Neural progenitor cell (in vitro differentiated cells): ENCODE measurements at places on chromosomes 11 and 22. TPM values are rescaled to one million over a fixed set of nuclear protein-coding genes. Genes with fewer than 3 reads are reported as not detected.
A peak's percentile ranks its signal among the peaks of the same experiment; 100 is the strongest.

The AAMDC gene
- 16.4 and 25.2 TPM in 2 replicates for total RNA-seq

The CARD16 gene
- total RNA-seq: not detected in 2 replicates

DNA sequence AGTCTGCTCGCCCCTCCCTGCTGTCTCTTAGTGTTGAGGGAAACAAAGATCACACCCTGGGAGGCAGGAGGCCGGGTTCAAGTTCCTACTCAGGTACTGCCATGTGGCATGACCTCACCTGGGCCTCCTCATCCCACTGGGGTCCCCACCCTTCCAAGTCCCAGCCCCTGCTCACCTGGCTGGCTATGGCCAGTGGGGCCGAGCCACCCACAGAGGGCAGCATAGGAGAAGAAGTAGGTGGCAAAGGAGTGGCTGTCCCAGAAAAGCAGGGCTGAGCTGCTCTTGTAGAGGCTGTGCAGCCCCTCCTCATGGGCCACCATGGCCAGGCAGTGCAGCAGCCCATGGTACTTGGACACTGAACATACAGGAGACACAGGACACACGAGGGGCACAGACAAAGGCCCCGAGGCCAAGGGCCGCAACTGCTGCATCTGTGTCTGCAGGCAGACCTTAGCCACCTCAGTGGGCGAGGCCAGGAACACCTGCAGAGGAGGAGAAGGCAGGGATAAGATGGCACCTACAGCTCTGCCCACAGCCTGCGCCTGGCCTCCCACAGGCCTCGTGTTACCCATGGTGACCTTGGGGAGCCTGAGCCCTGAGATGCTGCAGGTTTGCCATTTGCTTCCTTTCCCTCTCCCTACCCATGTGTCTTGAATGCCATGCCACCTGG lies 50.6 kb upstream of the MPEG1 start:
- H3K36me3 ChIP-seq: no peaks in the 10 kb centered on the region
- H3K4me3 ChIP-seq: no peak overlapping the region
- DNase-seq: peak; percentile 55
- H3K4me1 ChIP-seq: no peaks in the 10 kb centered on the region
- H3K27ac ChIP-seq: no peak overlapping the region
- no peaks in the 10 kb centered on the region for H3K27me3 ChIP-seq

DNA sequence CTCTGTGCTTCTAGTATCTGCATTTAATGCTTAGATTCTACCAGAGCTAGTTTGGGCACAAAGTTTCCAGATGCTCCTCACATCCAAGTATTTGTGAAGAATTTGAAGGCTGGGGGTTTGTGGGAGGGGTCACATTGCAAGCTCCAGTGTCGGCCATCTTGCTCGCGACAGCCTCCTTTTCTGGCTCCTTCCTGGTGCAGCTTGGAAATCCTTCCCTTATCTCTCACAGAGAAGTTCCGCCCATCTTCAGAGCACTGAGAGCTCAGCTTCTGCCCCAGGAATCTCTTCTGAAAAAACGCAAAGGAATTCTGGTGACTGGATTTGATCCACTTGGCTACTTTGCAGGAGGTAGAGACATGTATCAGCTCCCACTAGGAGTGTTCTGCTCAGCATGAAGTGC lies 497.5 kb downstream of the TBC1D22A start:
- H3K36me3 ChIP-seq: no peaks in the 10 kb centered on the region
- DNase-seq: no peak
- no peaks in the 10 kb centered on the region for H3K4me1 ChIP-seq
- no peak overlapping the region for H3K27ac ChIP-seq
- no peaks in the 10 kb centered on the region for H3K27me3 ChIP-seq
- no peak overlapping the region for H3K4me3 ChIP-seq

DNA sequence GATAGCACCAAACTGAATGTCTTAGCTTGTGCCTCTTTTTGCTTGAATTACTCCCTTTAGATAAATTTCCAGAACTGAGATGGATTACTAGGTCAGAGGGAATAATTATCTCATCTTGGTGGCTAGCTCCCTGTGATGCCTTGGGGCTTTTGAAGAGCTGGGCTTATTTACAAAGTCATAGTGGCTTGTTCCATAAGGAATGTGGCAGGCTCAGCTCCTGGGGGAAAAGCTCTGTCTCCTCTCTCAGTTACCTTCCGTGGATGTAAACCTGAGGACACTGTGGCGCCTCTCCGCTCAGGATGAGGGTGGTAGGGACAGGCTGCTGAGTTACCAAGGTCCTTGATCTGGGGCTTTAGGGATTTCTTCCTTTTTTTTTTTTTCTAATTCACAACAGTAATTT lies 121.7 kb downstream of the PARVA start:
- DNase-seq: no peak
- H3K36me3 ChIP-seq: no peaks in the 10 kb centered on the region
- H3K27ac ChIP-seq: no peak overlapping the region
- H3K4me1 ChIP-seq: peaks cover 15% of the 10 kb centered on the region
- no peak overlapping the region for H3K4me3 ChIP-seq

DNA sequence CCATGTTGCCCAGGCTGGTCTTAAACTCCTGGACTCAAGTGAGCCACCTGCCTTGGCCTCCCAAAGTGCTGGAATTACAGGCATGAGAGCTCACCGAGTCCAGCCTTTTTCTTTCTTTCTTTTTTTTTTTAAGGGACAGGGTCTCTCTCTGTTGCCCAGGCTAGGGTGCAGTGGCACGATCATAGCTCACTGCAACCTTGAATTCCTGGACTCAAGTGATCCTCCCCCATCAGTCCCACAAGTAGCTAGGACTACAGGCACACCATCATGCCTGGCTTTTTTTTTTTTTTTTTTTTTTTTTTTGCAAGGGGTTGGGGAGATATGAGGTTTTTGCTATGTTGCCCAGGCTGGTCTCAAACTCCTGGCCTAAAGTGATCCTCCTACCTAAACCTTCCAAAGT lies 78.5 kb downstream of the MRTFA start:
- no peaks in the 10 kb centered on the region for H3K27me3 ChIP-seq
- H3K27ac ChIP-seq: no peak overlapping the region
- no peak overlapping the region for H3K4me3 ChIP-seq
- H3K4me1 ChIP-seq: peaks cover 11% of the 10 kb centered on the region
- H3K36me3 ChIP-seq: no peaks in the 10 kb centered on the region
- no peak for DNase-seq

The NPTXR gene
- total RNA-seq: 0.99 and 2.5 TPM in 2 replicates

The EXPH5 gene
- 0.84 and 1.4 TPM in 2 replicates for total RNA-seq

- no peak overlapping the region for H3K4me3 ChIP-seq
- H3K36me3 ChIP-seq: peaks cover 2% of the 10 kb centered on the region
- H3K4me1 ChIP-seq: peaks cover 62% of the 10 kb centered on the region
- no peaks in the 10 kb centered on the region for H3K27me3 ChIP-seq
- DNase-seq: peak; percentile 41
- peak overlapping the region; percentile 90 for H3K27ac ChIP-seq
Observed at GRCh38 chr11:47466701-47467250, 17.8 kb upstream of the RAPSN start.

GRCh38 chr11:133968300-133968699 lies 11.5 kb upstream of the IGSF9B start:
- H3K27me3 ChIP-seq: peaks cover 43% of the 10 kb centered on the region
- no peak overlapping the region for H3K4me3 ChIP-seq
- peaks cover 10% of the 10 kb centered on the region for H3K4me1 ChIP-seq
- no peaks in the 10 kb centered on the region for H3K36me3 ChIP-seq
- peak; percentile 84 for DNase-seq

GRCh38 chr22:47627556-47628253 lies 865.3 kb downstream of the TBC1D22A start:
- DNase-seq: no peak
- H3K36me3 ChIP-seq: no peaks in the 10 kb centered on the region
- H3K27ac ChIP-seq: no peak overlapping the region
- H3K4me3 ChIP-seq: no peak overlapping the region

The PRR5L gene
- 14.7 and 23.4 TPM in 2 replicates for total RNA-seq

DNA sequence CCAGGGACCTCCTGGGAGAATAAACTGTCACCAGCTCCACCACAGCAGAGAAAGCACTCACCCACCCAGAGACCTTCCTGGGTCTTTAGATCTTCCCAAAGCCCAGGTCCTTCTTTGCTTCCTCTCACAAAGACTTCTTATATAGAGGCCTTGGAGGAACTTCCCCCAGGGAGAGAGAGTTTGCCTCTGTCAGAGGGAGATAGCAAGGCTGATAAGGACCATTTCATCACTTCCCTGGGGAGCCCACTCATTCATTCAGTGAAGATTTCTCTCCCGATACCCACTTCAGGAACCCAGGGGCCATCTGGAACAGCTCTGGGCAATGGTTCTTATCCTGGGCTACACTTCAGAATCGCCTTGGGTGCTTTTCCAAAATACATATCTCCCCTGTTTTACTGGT lies at the start of gene PRG2:
PRG2 (minus strand) TSS at position 116 of the 400 bp plus-strand sequence. CDS start 706 bp downstream, outside the sequence.
- DNase-seq: no peak
- no peaks in the 10 kb centered on the region for H3K36me3 ChIP-seq
- no peak within 1 kb of the TSS for H3K4me3 ChIP-seq
- H3K27ac ChIP-seq: no peak within 1 kb of the TSS
- H3K27me3 ChIP-seq: peaks cover 29% of the 10 kb centered on the region

The B3GAT3 gene
- 21.2 and 44.0 TPM in 2 replicates for total RNA-seq

DNA sequence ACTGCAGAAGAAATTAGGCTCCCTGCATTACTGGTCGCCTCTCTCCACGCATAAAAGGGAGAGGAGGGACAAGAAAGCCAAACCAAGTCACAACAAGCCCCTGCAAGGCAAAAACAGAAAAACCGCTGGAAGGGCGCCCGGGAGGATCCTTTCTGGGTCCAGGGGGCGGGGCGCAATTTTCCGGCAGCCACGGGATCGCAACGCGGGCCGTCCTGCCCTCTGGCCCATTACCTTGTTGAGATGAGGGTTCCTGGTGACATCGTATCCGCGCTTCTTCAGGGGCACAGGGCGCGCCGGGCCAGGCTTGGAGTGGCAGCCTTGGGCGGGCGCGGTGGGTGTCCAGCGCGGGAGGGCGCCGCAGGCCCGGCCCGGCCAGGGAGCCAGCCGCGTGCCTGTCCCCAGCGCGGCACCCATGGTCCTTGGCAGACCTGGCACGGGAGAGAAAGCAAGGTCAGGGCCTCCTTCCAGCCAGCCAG lies 847 bp downstream of the ME3 start:
- peaks cover 4% of the 10 kb centered on the region for H3K36me3 ChIP-seq
- H3K27me3 ChIP-seq: peaks cover 7% of the 10 kb centered on the region
- H3K4me1 ChIP-seq: peaks cover 55% of the 10 kb centered on the region
- H3K27ac ChIP-seq: no peak overlapping the region
- peak; percentile 47 for DNase-seq

The MPEG1 gene
- total RNA-seq: not detected in 2 replicates

- peak; percentile 81 for DNase-seq
- H3K4me1 ChIP-seq: peaks cover 51% of the 10 kb centered on the region
- H3K27ac ChIP-seq: no peak overlapping the region
Observed at GRCh38 chr11:20337526-20338154, 25.9 kb upstream of the HTATIP2 start.

- peaks cover 34% of the 10 kb centered on the region for H3K4me1 ChIP-seq
- H3K27ac ChIP-seq: no peak overlapping the region
- no peak overlapping the region for H3K4me3 ChIP-seq
- no peaks in the 10 kb centered on the region for H3K36me3 ChIP-seq
Observed at GRCh38 chr11:44002191-44003093, 45.3 kb upstream of the ACCSL start.

- no peaks in the 10 kb centered on the region for H3K27me3 ChIP-seq
- H3K27ac ChIP-seq: no peak overlapping the region
- no peak overlapping the region for H3K4me3 ChIP-seq
- no peaks in the 10 kb centered on the region for H3K4me1 ChIP-seq
- H3K36me3 ChIP-seq: peaks cover 20% of the 10 kb centered on the region
- no peak for DNase-seq
Observed at GRCh38 chr22:24315367-24315966, 44.8 kb downstream of the SPECC1L start.

The CRYBA4 gene
- total RNA-seq: 1.1 and 1.6 TPM in 2 replicates

The CSF2RB gene
- 0.03 TPM in 1 of 2 replicates, not detected in the other for total RNA-seq

DNA sequence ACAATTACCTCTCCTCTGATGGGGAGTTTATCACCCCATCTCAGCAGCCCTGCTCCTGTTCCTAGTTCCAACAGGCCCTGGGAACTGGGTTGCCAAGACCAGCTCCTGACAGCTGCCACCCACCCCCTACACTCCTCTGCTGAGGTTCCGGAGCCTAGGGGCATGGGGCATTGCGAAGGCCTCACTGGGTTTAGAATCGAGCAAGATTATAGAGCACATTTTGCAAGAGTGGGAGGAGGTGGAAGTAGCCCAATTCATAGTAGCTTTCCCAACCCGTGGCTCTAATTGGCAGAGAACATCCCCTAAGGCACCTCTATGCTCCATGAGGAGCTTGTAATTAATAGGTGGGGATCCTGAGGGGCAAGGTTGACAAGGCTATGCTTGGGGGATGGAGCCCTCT lies 23.0 kb downstream of the MYEOV start:
- DNase-seq: no peak
- H3K4me3 ChIP-seq: no peak overlapping the region
- H3K27me3 ChIP-seq: no peaks in the 10 kb centered on the region
- H3K27ac ChIP-seq: no peak overlapping the region
- no peaks in the 10 kb centered on the region for H3K36me3 ChIP-seq

- H3K4me3 ChIP-seq: no peak overlapping the region
- no peak for DNase-seq
- peaks cover 14% of the 10 kb centered on the region for H3K4me1 ChIP-seq
- no peaks in the 10 kb centered on the region for H3K27me3 ChIP-seq
Observed at GRCh38 chr22:23083315-23084021, 13.1 kb downstream of the GNAZ start.

GRCh38 chr11:12286606-12287005 lies 90.8 kb upstream of the PARVA start:
- H3K36me3 ChIP-seq: no peaks in the 10 kb centered on the region
- H3K4me3 ChIP-seq: no peak overlapping the region
- DNase-seq: no peak
- H3K4me1 ChIP-seq: no peaks in the 10 kb centered on the region

- no peak overlapping the region for H3K27ac ChIP-seq
- peaks cover 8% of the 10 kb centered on the region for H3K4me1 ChIP-seq
- no peak overlapping the region for H3K4me3 ChIP-seq
- H3K36me3 ChIP-seq: no peaks in the 10 kb centered on the region
- no peaks in the 10 kb centered on the region for H3K27me3 ChIP-seq
- no peak for DNase-seq
Observed at GRCh38 chr11:22317656-22318055, 20.5 kb upstream of the SLC17A6 start.

The IL18 gene
- total RNA-seq: 1.5 TPM in 1 of 2 replicates, not detected in the other

The TBX10 gene
- not detected in 2 replicates for total RNA-seq

- no peak overlapping the region for H3K27ac ChIP-seq
- no peaks in the 10 kb centered on the region for H3K4me1 ChIP-seq
- H3K36me3 ChIP-seq: peaks cover 27% of the 10 kb centered on the region
- H3K27me3 ChIP-seq: no peaks in the 10 kb centered on the region
- DNase-seq: no peak
Observed at GRCh38 chr11:35494957-35495490, 30.4 kb downstream of the PAMR1 start.

The OR8J1 gene
- not detected in 2 replicates for total RNA-seq

The GLYAT gene
- not detected in 2 replicates for total RNA-seq

GRCh38 chr11:12746593-12747097 lies 72.4 kb downstream of the TEAD1 start:
- peaks cover 61% of the 10 kb centered on the region for H3K4me1 ChIP-seq
- no peaks in the 10 kb centered on the region for H3K36me3 ChIP-seq
- H3K27ac ChIP-seq: peak overlapping the region; percentile 3
- H3K4me3 ChIP-seq: no peak overlapping the region
- no peaks in the 10 kb centered on the region for H3K27me3 ChIP-seq

DNA sequence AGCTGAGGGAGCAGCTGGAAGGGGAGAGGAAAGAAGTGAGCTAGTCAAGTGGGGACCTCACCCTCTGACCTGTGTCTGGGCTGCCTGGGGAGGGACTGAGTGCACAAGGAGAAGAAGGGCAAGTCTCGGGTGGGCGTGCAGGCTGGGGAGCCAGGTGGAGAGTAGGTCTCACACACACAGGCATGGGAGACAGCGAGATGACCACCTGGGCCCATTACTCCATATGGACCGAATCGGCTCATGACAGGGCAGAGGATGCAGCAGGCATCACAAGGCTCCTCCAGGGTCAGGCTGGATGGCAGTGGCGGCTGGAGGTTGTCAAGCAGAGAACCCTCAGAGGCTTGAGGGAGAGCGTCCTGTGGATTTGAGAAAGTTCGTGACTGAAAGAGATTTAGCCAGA lies 63.5 kb downstream of the CEP164 start:
- H3K27me3 ChIP-seq: no peaks in the 10 kb centered on the region
- no peak overlapping the region for H3K27ac ChIP-seq
- DNase-seq: no peak
- H3K4me1 ChIP-seq: no peaks in the 10 kb centered on the region
- no peak overlapping the region for H3K4me3 ChIP-seq
